ENCODE measurements at places on chromosomes 12 and 14.

- no peak for DNase-seq
These were observed 37.5 kb downstream of the SLC38A4 start for GRCh38 chr12:46788072-46788887.

- DNase-seq = no peak
These were observed 66.9 kb upstream of the TBX3 start for GRCh38 chr12:114750917-114751316.

GRCh38 chr14:77004711-77005460, 23.6 kb downstream of the IRF2BPL start:
- no peak for DNase-seq

DNA sequence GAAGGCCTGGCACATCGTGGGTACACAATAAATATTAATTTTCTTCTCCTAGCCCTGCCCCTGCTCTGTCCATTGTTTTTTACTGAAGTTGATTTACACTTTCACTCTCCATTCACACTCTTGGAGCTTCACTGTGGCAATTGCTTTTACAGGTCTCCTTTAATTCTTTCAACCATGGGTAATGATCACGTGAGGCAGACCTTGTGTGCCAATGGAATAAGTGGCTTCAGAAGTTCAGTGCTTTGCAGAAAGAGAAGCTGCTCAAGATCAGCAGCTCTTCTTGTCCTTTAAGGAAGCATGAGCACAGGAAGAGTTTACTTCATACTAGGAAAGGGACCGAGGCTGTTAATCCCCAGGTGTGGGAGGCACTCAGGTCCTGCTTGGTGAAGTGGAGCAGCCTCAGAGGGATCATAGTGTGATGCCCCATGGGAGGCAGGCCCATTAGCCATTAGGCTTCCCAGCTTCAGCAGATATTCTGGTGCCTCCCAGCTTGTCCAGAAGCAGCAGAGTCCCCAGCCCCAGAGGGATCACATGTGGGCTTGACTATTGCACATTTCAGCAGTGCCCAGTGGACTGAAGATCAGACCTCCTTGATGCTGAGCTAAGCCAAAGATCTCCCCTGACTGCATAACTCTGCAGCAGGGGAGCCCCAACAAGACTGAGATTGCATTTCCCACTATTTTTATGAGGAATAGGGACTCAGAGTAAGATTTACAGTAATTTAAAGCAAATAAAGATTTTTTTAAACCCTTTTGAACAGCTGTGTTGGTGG, 5.0 kb upstream of the SLC35F4 start:
- DNase-seq = no peak

DNA sequence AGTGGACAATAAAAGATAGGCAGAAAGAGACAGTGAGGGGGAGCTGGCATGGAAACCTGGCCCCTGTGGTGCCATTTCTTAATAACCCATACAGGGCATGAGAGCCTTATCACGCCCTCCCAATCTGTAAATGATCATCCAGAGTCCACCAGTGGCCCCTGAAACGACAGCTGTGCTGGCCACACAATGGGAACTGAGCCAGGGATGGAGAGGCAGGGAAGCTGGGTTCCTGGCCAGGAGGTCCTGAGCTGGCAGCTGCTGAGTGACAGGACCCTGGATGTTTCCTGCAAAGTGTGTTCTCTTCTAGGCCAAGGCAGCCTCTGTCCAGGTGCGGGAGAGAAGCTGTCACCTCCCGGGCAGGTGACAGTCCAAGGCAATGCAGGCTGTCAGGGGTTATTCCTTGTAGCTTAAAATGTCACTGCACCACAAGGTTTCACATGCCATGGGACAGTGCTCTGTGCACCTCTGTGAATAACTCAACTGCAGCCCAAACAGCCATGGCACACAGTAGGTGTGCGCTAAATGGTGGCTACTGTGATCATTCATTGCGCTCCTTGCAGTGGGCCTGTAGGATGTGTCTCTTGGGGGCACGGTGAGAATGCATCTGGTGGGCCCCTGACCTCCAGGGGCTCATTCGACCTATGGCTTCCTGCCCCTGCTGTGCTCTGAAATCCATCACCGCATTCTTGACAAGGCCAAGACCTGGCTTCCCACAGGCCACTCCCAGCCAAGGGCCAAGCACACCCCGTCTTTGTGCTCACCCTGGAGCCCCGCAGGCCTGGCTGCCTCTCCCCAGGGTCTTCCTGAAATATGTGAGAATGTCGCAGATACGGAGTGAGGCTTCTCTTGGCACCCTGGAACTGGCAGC, 46.3 kb upstream of the BCL11B start:
- DNase-seq = no peak

DNA sequence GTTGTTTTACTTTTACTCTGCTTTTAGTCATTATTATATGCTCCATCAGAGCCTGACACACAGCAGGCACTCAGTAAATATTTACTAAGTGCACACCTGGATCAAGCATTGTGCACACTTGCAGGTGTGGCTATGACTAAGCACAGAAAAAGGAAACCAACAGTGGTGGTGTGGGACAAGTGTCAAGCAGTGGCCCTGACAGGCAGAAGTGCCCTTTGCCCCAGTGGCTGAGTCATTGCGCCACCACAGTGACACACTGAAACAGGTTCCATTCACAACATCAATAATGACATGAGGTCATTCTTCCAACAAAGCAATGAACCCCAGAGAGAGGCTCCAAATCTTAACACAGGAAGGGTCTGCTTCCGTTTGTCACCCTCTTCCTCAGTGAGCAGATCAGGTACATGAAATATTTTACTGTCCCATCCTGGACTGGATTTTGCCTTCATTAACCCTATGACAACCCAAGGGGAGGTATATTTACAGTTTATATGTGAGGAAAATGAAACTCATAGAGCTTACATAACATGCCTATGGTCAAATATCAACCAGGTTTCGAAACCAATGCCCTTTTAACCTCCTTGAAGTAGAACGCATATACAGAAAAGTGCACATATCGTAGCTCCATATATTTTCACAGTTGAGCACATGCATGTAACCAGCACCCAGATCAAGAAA, 82.6 kb upstream of the GTF2A1 start:
- DNase-seq = no peak

DNA sequence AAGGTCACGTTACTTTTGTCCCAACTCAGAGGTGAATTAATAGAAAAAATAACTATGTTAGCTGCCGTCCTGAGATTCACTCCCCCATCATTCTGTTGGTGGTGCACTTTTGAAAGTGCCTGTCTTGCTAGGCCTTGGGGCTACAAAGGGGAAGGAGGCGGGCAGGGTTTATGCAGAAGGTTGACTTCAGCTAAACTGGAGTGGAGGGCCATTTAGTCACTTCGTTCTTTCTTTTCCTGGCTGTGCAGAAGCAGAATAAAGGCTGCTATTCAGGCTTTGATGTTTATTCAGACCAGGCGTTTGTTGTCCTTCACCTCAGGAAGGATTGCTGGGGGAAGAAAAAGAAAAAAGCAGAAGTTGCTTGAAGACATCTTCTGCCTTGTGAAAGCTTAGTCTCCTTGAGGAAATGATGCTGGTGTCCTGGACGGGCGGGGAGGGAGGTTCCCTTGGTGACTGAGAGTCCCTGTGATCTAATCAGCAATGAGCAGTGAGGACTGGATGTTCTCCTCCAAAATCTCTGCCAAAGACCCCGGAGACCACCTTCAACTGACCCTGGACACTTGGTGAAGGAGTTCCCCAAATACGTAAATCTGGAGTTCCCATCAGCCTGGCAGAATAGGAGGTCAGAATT, 4.0 kb downstream of the GLT1D1 start:
- no peak for DNase-seq

GRCh38 chr14:104384776-104385071, 194.8 kb upstream of the C14orf180 start:
- no peak for DNase-seq

DNA sequence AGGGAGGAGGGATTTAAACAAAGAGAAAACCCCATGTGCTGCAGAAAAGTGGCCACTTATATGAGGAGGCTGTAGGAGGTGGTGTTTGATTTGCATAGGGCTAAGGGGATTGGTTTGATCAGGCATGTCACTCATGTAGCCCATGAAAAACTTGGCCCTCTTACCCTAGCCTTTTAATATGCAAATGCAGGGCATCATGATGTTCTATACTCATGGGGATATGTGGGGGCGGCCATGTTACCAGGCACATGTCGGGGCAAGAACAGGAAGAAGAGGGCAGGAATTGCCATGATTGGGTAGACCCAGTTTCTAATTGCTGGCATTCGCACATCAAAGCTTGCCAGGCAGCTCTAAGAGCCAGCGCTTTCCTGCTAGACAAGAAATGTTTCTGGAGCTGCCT, 28.8 kb downstream of the KLRK1 start:
- DNase-seq = no peak

DNA sequence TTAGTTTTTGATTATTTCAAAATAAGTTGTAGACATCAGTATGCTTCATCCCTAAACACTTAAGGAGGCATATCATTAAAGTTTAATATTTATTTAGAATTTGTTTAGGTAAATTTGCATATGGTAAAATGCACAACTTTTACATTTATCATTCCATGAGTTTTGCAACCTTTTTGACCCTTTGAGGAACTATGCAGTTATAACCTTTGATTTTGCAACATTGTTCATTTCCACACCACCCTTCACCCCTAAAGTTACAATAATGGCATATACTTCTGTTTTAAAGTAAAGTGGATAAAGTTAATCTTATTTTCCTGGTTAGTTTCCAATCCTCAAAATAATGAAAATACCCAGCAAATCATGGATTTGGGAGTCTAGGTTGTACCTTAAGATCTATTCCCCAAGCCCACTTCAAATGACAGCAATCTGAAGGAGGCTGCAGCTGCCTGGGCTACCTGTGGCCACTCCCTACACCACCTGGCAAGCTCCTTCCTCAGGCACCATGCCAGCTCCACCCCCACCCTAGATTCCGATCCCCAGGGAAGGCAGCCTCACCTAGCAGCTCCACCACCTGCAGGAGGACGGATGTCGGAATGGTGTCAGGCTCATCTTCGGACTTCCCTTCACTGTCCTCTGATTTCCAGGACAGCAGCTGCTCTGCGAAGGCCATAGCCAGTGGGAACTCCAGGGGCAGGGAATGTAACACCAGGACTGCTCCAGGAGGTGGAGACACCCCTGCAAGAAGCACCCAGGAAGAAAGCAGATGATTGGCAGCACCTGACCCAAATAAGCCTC, 65.1 kb downstream of the TRAFD1 start:
- no peak for DNase-seq

GRCh38 chr14:99810559-99810874, 17.3 kb downstream of the EML1 start:
- DNase-seq = no peak

DNA sequence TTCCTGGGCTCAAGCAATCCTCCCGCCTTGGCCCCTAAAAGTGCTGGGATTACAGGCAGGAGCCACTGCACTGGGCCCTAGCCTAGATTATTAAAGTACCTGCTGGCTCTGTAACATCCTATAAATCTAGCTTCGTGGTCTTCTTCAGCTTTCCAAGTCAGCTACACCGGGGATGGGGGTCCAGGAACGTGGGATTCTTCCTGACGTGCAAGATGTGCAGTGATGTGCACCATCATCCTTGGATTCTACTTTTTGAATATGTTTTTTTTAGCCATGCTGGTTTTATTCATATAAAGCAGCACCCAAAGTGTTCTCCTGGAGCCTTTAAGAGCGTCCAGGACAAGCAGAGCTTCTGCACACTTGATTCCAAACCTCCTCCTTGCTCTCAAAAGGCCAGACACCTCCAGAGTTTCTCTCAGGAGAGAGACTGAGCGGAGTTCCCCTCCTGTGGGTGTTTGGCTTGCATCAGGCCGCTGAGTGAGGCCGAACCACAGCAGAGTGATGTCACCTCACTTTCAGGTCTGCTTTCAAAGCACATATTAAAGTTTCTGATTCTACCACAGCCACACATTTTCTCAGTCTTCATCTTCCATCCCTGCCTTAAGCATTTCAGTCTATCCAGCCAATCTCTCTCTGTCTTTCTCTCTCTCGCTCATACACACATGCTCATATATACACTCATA, 33.4 kb downstream of the VCPKMT start:
- peak; percentile 92 for DNase-seq

Measured in CD4-positive, alpha-beta T cell treated with Interleukin-12 subunit alpha and Interleukin-12 subunit beta, for 1 hour (primary cell).